CD14-positive monocyte (primary cell): ENCODE measurements at places on chromosomes 5 and 9. TPM values are rescaled to one million over a fixed set of nuclear protein-coding genes. Genes with fewer than 3 reads are reported as not detected.

The TAF11L5 gene
- polyA plus RNA-seq = not detected in 2 replicates

The ANKRD31 gene
- polyA plus RNA-seq = not detected in 2 replicates

The ORM2 gene
- 0.33 TPM in 1 of 2 replicates, not detected in the other for polyA plus RNA-seq

The PCSK1 gene
- polyA plus RNA-seq = not detected in 2 replicates

The ENHO gene
- polyA plus RNA-seq = 2.7 and 5.1 TPM in 2 replicates

The ECPAS gene
- 7.4 TPM for polyA plus RNA-seq

The HAPLN1 gene
- not detected for polyA plus RNA-seq

The SHROOM1 gene
- polyA plus RNA-seq = 27.0 and 29.5 TPM in 2 replicates

The GHR gene
- polyA plus RNA-seq = not detected

- H3K27me3 ChIP-seq = no peaks in the 10 kb centered on the region
- H3K27ac ChIP-seq = no peak overlapping the region
- DNase-seq = no peak
- no peaks in the 10 kb centered on the region for H3K4me1 ChIP-seq
- no peaks in the 10 kb centered on the region for H3K36me3 ChIP-seq
- H3K4me3 ChIP-seq = no peak overlapping the region
Measured at GRCh38 chr5:66247176-66247960, 103.3 kb downstream of the SREK1 start.

GRCh38 chr5:156716591-156717380, 133.3 kb upstream of the PPP1R2B start:
- no peaks in the 10 kb centered on the region for H3K4me1 ChIP-seq
- DNase-seq = no peak

GRCh38 chr5:32231241-32231640, 57.1 kb upstream of the GOLPH3 start:
- peaks cover 29% of the 10 kb centered on the region for H3K36me3 ChIP-seq
- H3K4me1 ChIP-seq = peaks cover 49% of the 10 kb centered on the region
- peak; percentile 54 for DNase-seq

DNA sequence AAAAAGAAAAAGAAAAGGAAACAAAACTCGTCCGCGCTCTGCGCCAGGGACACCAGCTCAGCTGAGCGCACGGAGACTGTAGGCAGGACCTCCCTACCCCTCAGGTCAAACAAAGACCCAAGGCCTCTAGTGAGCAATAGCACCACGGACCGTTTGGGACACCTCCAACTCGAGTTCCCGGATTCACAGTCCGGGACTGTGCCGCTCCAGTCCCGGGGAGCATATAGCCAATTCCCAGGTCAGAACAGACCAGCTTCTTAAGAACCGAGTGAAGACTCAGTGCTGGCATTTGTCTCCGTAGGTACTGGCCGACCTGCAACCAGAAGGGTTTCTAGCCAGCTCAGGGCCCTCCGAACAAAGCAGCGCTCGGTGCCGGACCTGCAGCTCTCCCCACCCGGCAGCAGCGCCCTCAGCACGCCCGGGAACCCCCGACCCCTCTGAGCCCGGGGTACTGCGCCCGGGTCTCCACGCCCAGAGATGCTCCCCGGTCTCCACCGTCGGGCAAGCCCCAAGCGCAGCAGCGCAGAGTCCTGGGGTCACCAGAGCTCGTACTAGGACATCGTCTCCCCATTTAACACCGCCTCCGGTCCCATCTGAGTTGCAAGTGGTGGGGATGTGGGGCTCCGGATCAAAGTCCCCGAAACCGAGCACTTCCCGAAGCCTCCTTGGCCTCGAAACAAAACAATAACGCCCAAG, 591 bp downstream of the ABCA1 start:
- H3K27ac ChIP-seq = peak overlapping the region; percentile 85
- H3K4me3 ChIP-seq = peak overlapping the region; percentile 77
- H3K4me1 ChIP-seq = peaks cover 24% of the 10 kb centered on the region
- H3K27me3 ChIP-seq = no peaks in the 10 kb centered on the region
- no peaks in the 10 kb centered on the region for H3K36me3 ChIP-seq

DNA sequence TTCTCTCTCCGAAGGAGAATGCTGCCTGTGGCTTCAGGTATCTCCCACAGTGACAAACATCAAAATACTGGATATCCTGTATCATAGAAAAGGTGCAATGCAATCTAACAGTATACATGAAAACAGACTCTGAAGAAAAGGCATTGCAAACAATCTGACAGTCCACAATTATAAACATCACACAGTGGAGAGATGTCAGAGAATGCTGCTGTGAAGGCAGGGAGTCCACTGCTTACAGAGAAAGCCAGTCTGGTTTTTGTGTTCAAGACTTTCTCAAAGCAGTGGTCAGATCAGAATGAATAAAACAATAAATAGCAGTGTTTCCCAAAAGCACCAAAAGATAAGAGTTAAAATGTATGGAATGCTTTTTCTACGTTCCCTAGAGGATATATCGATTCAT, 28.7 kb downstream of the TTC23L start:
- H3K27ac ChIP-seq = no peak overlapping the region
- no peaks in the 10 kb centered on the region for H3K27me3 ChIP-seq
- no peak for DNase-seq
- H3K4me3 ChIP-seq = no peak overlapping the region
- no peaks in the 10 kb centered on the region for H3K4me1 ChIP-seq
- H3K36me3 ChIP-seq = no peaks in the 10 kb centered on the region

GRCh38 chr5:139743001-139743771, 52.4 kb upstream of the PSD2 start:
- no peaks in the 10 kb centered on the region for H3K36me3 ChIP-seq
- H3K4me3 ChIP-seq = no peak overlapping the region
- no peak for DNase-seq
- H3K27ac ChIP-seq = no peak overlapping the region
- peaks cover 27% of the 10 kb centered on the region for H3K4me1 ChIP-seq

- no peak overlapping the region for H3K27ac ChIP-seq
- H3K27me3 ChIP-seq = no peaks in the 10 kb centered on the region
- DNase-seq = no peak
- peaks cover 17% of the 10 kb centered on the region for H3K4me1 ChIP-seq
- no peaks in the 10 kb centered on the region for H3K36me3 ChIP-seq
Measured at GRCh38 chr9:127277770-127278169, 13.2 kb downstream of the GARNL3 start.

DNA sequence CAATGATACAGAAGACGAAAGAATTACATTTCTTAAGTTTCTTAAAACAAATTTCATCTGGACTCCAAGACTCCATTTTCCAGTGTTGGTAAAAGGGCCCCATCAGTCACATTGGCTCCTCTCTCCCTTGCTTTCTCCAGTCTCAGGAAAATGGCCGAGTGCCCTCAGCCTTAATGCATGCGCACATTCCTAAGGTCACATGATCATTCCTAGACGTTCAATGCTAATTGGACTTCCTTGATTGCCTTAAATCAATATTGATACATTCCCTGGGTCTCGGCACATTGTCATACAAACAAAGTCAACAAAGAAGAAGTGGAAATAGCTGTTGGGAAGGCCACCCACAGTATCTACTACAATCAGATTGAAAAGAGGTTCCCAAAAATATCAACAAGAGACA, 413.6 kb upstream of the GRAMD2B start:
- H3K4me3 ChIP-seq = no peak overlapping the region
- H3K27ac ChIP-seq = no peak overlapping the region
- no peaks in the 10 kb centered on the region for H3K4me1 ChIP-seq

- no peak overlapping the region for H3K27ac ChIP-seq
- no peak for DNase-seq
- H3K4me1 ChIP-seq = no peaks in the 10 kb centered on the region
- no peaks in the 10 kb centered on the region for H3K36me3 ChIP-seq
- no peaks in the 10 kb centered on the region for H3K27me3 ChIP-seq
Measured at GRCh38 chr9:114143234-114143633, 12.1 kb upstream of the COL27A1 start.

DNA sequence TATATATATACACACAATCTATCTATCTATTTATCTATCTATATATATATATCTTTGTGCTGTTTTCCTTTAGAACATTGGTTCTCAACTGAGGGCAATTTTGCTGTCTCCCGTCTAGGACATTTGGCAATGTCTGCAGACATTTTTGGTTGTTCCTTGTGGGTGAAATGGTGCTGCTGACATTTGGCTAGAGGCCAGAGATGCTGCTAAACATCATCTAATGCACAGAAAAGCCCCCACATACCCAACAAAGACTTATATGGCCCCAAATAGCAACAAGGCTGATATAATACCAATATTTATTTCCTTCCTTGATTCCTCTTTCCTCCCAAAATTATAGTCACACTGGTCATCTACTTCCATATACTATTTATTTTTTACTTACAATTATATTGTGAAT, 197.5 kb downstream of the TRPM3 start:
- H3K4me1 ChIP-seq = no peaks in the 10 kb centered on the region
- H3K36me3 ChIP-seq = no peaks in the 10 kb centered on the region
- no peak overlapping the region for H3K27ac ChIP-seq
- no peak overlapping the region for H3K4me3 ChIP-seq

DNA sequence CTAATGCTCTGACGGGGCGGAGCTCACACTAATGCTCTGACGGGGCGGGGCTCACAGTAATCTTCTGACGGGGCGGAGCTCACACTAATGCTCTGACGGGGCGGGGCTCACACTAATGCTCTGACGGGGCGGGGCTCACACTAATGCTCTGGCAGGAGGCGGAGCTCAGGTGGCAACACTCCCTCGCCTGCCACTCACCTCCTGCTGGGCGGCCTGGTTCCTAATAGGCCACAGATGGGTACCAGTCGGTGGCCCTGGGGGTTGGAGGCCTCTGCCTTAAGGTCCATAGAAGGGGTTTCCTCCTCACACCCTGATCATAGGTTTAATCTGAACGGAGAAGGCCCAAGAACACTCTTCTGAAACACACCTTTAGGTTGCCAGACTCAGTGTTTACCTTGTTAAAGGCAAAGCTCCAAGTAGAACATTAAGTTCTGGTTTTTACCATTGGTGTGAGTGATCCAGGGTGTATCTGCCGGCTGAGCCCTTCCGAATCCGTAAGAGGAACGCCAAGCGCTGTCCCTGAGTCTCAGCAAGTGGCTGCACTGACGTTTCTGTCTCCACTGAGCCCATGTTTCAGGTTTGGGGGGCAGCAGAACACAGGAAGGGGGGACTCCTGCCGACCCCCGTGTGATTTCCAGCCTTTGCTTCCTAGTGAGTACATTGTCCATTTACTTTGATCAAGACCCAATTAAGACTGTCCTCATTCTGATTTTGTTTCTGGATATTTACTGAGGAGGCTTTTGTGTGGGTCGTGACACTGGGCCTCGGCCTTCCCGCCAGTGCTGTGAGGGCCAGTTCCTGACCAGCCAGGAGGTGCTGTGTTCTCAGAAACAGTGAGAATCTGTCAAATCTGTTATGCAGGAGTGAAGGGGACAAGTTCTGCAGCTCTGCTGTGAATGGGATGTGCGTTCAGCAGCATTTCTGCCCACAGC, 24.6 kb upstream of the LRRC14B start:
- no peak overlapping the region for H3K27ac ChIP-seq
- no peak overlapping the region for H3K4me3 ChIP-seq
- H3K27me3 ChIP-seq = no peaks in the 10 kb centered on the region
- no peaks in the 10 kb centered on the region for H3K36me3 ChIP-seq
- no peak for DNase-seq
- H3K4me1 ChIP-seq = no peaks in the 10 kb centered on the region

DNA sequence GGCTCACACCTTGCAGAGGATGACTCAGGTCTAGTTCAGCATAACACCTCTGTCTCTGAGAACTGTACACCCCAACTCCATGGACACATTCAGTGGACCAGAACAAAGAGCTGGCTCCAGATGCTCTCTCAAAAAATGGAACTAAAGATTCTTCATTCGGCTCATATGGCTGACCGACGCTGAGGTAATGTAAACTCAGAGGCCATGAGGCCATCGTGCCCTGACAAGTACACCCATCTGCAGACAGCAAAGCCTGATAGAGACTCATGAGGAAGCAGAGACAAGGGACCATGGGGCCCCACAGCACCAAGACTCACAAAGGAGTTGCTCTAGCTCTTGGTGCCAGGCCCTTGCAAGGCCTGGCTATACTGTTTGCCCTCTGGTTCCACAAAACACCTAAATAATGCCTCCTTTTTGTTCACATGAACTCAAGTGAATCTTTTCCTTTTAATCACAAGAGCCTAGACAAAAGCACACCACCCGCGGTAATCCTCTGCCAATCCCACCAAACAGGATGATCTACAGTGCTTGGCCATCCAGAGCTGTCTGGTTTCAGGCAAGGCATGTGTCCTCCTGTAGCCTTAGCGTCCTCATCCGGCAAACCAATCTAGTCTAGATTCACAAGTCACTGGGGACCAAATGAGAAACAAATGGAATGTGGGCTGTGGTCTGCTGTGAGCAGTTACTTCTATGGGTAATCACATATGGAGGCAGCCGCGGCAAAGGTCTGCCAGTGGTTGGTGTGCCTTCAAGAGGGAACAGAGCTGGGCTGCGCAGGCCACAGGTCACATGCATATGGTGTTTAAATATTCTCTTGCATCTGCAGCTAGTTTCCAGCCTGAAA, 22.7 kb downstream of the MED27 start:
- peaks cover 31% of the 10 kb centered on the region for H3K36me3 ChIP-seq
- DNase-seq = no peak
- H3K4me1 ChIP-seq = no peaks in the 10 kb centered on the region
- no peaks in the 10 kb centered on the region for H3K27me3 ChIP-seq

DNA sequence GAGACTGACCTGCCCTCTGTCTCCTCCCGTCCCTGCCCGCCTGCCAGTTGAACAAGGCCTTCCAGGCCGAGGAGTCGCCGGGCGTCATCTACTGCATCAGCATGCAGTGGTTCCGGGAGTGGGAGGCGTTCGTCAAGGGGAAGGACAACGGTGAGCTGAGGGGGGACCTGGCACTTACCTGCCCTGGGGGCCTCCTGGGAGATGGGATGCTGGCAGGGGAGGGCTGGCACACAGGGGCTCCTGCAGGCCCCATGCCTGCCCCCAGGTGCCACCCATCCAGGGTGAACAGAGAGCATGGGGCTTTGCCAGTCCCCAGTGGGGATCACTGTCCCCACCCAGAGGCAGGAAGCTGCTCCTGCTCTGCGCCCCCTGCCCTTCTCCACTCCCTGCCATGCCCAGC, 43.0 kb downstream of the USP20 start:
- H3K27me3 ChIP-seq = no peaks in the 10 kb centered on the region
- DNase-seq = no peak
- no peak overlapping the region for H3K4me3 ChIP-seq

- H3K36me3 ChIP-seq = peaks cover 43% of the 10 kb centered on the region
- no peak overlapping the region for H3K4me3 ChIP-seq
- peak; percentile 48 for DNase-seq
- H3K27me3 ChIP-seq = no peaks in the 10 kb centered on the region
Measured at GRCh38 chr9:120490888-120491595, 88.9 kb downstream of the CDK5RAP2 start.

GRCh38 chr9:95441081-95441480, 75.7 kb downstream of the PTCH1 start:
- H3K4me1 ChIP-seq = no peaks in the 10 kb centered on the region
- no peak overlapping the region for H3K4me3 ChIP-seq
- H3K27ac ChIP-seq = no peak overlapping the region

- no peak overlapping the region for H3K4me3 ChIP-seq
- peak; percentile 71 for DNase-seq
- no peak overlapping the region for H3K27ac ChIP-seq
- no peaks in the 10 kb centered on the region for H3K27me3 ChIP-seq
- H3K36me3 ChIP-seq = no peaks in the 10 kb centered on the region
Measured at GRCh38 chr5:32542216-32543059, 42.9 kb upstream of the SUB1 start.

- DNase-seq = no peak
- H3K4me3 ChIP-seq = no peak overlapping the region
- H3K27ac ChIP-seq = no peak overlapping the region
- no peaks in the 10 kb centered on the region for H3K4me1 ChIP-seq
Measured at GRCh38 chr9:135533674-135534073, 12.3 kb upstream of the OBP2A start.
